CMK (cell line): ENCODE measurements at places on chromosomes 12 and 14.

DNA sequence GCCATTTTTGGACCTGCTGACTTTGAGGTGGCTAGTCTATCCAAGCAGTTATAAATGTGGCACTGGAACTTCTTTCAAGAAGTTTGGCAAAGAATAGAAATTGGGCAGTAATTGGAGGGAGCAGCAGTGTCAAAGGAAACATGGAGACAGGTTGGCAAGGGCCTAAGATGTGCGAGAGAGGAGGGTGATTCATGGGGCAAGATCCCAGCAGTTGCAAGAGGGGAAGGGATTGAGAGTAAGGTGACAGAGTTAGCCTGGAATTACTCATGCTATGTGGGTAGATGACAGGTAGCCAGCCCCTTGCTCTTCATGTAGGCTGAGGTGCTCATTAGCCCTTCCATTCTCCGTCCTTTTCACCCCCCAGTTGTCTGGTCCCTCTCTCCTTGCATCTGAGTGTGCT is 42.2 kb downstream of the FBXL14 start:
- no peak for DNase-seq

DNA sequence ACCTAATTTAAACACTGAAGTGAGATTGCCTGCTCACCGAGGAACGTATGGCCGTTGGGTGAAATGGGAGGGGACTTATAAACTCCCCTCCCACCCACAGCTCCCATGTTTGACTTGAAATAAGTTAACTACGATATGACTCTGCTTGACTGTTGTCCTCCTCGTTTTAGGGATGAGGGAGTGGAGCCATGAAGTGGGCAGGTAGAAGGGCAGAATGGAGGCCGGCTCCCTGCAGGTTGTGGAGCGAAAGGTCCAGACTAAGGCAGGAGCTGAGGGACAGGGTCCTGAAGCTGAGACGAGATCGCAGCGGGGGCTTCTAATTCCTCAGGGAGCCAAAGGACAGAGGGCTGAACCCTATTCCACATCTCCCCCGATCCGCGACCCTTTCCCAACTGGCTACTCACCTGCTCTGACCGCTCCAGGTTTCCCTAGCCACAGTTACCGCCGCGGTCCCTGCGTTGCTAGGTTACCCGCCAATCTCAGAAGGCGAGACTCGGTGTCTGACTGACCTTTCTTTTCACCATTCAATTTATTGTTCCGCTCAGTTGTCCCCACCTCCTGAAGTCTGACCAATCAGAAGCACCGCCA is 577 bp upstream of the TPCN1 start:
- DNase-seq: no peak

GRCh38 chr12:119938049-119938667 is 50.9 kb upstream of the BICDL1 start:
- peak; percentile 26 for DNase-seq

- no peak for DNase-seq
Measured at GRCh38 chr12:94148739-94149118, 352 bp downstream of the PLXNC1 start.

DNA sequence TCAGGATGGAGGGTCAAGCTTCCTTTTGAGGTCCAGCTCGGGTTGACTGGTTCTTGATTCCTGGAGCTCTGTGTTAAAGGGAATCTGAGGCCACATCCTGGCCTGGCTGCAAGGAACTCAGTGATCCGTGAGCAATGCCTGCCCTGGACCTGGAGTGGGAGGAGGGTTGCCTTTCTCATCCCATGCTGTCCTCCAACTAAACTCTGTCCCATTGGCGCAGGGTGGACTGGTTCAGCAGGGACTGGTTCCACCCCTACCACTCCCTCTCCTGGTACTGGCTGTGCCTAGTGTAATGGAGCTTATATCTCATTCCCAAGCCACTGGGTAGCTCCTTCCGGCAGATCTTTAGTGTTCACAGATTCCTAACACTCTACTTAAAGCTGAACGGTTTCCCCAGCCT is 3.9 kb upstream of the CMKLR1 start:
- no peak for DNase-seq

DNA sequence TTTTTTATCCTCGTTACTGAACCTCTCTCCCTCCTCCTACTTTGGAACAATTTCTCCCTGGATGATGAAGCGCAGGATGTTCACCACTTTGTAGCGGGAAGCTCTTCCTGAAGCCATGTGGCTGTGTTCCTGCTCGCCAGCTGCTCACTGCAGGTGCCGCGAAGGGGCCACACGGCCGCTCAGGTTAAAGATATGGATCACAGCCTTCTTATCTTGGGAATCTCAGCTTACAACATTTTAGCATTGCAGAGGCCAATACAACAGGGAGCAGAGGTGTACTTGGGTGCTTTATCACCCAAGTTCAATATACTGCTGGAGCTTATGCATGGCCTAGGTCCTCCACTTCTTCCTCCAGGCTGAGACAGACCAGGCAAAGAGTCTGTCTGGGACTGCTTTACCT is 201.2 kb upstream of the G2E3 start:
- DNase-seq: no peak

DNA sequence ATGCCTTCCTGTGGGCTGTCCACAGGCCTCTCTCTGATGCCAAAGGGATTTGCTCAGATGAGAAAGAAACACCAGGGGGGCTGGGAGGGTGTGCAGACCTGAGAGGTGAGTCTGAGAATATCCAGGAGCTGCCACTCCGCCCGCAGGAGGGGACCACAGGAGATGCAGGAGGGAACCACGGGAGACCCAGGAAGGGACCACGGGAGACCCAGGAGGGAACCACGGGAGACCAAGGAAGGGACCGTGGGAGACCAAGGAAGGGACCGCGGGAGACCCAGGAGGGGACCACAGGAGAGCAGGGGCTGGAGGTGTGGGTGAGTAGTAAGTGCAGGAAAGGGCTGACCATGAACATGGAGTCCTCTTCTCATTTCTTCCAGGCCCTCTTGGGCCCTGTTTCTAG is 74.6 kb upstream of the SFSWAP start:
- no peak for DNase-seq
